Glutamatergic neuron (in vitro differentiated cells): ENCODE measurements at places on chromosomes 1 and 21.
A peak's percentile ranks its signal among the peaks of the same experiment; 100 is the strongest.

DNA sequence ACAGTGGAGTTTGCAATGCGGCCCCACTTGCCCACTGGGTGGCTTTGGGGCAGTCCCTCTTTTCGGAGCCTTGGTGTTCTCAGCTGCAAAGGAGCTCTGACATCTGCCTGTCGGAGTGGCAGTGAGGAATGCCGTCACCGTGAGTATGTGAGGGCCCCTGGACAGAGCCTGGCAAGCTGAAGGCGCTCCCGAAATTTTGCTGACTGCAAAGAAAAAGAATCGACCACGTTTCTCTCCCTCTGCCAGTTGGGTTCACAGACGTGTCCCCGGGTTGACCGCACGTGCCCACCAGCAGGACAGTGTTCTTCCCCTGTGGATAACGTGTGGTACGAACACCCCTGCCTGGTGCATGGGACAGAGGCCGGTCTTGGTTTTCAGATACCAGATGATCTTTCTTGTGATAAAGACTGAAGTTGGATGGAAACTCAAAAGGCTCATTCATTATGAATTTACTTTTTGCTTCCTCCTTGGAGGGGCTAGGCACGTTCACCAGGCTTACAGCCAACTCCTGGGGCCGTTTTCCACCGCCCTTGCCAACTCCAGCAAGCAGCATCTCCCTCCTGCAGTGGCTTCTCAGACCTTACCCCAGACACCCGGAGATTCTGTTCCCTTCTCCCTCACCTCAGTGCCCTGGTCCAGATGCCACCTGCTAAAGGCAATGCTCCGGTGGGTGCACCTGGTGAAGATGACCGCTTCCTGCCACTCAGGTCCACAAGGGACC, 29.7 kb downstream of the ECE1 start:
- DNase-seq = no peak

GRCh38 chr1:207813946-207814345, 62.1 kb downstream of the CD46 start:
- no peak for DNase-seq

- no peak for DNase-seq
Measured at GRCh38 chr1:180975551-180975950, 47.1 kb downstream of the STX6 start.

DNA sequence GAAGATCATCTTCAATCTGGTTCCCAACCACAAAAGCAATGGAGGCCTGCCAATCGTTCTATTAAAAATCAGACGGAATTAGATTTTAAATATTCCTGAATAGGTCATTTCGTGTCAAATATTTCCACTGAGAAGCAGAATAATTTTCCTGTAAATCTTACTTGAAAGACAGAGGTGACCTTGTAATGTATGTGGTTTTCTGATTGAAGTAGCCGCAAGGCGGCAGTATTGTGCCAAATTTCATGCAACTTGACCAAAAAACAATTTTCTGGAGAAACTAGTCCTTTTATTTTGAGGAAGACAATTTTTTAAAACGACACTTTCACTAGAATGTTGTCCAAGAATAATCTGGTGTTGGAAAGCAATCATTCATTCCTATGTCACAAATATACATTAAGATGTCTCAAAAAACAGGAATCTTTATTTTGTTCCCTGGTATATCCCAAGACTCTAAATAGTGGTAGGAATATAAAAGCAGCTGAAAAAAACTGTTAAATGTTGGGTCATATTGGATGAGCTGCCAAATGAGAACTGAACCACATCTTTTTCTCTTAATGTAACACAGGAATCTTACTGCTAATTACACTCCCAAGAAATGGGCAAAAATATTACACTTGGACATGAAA, 33.6 kb downstream of the SPAG17 start:
- DNase-seq = peak; percentile 58
